ENCODE measurements at places on chromosomes 12 and 14. TPM values are rescaled to one million over a fixed set of nuclear protein-coding genes. Genes with fewer than 3 reads are reported as not detected.
A peak's percentile ranks its signal among the peaks of the same experiment; 100 is the strongest.

DNA sequence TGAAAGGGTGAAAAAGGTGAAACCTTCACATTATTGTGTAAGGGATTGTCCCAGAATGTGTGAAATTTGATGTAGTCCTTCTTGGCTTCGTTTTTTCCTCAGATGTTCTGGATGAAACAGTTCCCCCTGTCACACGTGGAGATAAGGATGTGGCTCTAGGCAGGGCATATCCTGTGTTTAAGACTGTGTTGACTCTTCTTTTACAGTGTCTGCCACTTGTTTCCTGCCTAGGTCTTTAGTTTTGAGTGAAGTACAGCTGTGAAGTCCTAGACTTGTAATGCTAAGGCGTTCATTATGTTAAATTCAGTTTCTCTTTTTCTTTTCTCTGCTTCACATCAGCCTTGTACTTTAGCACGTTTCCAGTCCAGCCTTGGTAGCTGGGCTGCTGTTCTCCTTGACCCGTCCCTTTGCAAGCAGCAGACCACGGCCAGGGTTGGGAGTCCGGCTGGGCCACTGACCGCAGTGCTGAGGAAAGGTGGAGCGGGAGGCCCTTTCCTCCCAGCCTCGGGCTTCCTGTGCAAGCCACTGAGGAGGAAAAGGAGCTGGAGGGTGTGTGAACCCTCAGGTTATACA, 59.1 kb downstream of the RASSF3 start:
- DNase-seq = peak; percentile 68

DNA sequence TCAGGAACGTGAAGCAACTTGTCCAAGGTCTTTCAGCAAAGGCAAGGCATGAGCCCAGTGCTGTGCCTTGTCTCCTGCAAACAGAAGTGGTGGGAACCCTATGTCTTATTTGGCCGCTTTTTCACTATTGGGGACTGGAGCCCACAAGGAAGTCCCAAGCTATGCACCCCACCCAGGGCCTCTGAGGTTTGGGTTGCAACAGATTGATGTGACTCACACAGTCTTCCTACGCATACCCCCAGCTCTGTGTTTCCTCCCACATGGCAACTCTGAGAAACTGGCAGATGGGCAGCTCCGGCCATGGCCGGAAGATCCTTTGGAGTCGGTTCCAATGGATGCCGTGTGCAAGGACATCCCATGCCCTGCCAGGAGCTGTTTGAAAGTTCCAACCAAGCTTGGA, 28.3 kb upstream of the CMKLR1 start:
- DNase-seq = no peak

GRCh38 chr14:90522571-90523191, 125.9 kb downstream of the CALM1 start:
- no peak for DNase-seq

GRCh38 chr12:118183155-118183554, 47.2 kb downstream of the PEBP1 start:
- no peak for DNase-seq

- peak; percentile 94 for DNase-seq
Measured at GRCh38 chr12:53174881-53175491, 5.5 kb upstream of the ZNF740 start.

- DNase-seq = no peak
Measured at GRCh38 chr14:94746131-94746530, 23.8 kb downstream of the GSC start.

GRCh38 chr12:105167346-105167745, 59.8 kb downstream of the WASHC4 start:
- DNase-seq = no peak

The CLEC1A gene
- total RNA-seq = not detected

The KRT80 gene
- total RNA-seq = not detected

The CCDC184 gene
- 0.11 TPM for total RNA-seq

The PKP2 gene
- total RNA-seq = 18.2 TPM

The TSHR gene
- total RNA-seq = not detected

The WNT5B gene
- 0.61 TPM for total RNA-seq

The OR4K14 gene
- not detected for total RNA-seq

All from H9 (cell line).